CD4-positive, alpha-beta T cell (primary cell): ENCODE measurements at places on chromosomes 1 and 21.
A peak's percentile ranks its signal among the peaks of the same experiment; 100 is the strongest.

DNA sequence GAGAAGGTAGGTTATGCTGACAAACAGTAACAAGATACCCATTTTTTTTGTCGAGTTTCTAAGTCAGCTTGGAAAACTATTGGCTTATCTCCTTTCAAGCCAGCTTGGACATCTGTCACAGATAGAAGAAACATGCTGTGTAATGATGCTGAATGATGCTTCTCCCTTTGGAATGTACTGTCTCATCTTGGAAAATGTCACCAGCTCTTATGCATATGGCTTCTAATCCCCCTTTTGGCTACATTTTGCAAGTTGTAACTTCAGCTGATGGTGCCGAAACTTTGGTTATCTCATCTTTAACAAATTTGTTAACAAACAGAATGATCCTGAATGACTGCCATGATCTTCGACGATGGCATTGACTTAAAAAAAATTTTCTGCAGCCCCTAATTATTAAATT lies 68.8 kb upstream of the ST6GALNAC3 start:
- no peak for DNase-seq

GRCh38 chr1:183773482-183774274 lies 31.2 kb upstream of the RGL1 start:
- DNase-seq, result no peak

DNA sequence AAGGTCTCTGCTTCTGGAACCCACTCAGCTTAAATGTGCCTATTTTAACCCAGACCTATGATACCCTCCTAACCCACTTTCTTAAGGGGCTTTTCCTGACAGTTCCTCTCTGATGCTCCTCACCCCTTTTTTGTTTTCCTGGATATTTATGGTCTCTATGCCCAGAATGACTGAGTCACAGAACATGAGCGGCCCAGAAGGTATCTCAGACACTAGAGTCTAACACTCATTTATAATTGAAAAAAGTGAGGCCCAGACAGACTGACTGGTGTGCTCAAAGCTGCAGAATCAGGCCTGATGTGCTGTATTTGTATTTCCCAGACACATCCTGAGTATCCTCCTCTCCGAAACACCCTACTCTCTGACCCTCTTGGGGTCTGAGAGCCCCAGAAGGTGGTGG lies 44.0 kb downstream of the LRRC71 start:
- no peak for DNase-seq

- no peak for DNase-seq
Measured at GRCh38 chr1:93768380-93768863, 86.8 kb upstream of the BCAR3 start.

- DNase-seq, result no peak
Measured at GRCh38 chr1:220696863-220697231, 6.7 kb downstream of the C1orf115 start.

- DNase-seq, result no peak
Measured at GRCh38 chr1:93678491-93678890, 3.1 kb downstream of the BCAR3 start.

GRCh38 chr1:32272557-32273390 lies 19.1 kb upstream of the HDAC1 start:
- DNase-seq, result no peak

DNA sequence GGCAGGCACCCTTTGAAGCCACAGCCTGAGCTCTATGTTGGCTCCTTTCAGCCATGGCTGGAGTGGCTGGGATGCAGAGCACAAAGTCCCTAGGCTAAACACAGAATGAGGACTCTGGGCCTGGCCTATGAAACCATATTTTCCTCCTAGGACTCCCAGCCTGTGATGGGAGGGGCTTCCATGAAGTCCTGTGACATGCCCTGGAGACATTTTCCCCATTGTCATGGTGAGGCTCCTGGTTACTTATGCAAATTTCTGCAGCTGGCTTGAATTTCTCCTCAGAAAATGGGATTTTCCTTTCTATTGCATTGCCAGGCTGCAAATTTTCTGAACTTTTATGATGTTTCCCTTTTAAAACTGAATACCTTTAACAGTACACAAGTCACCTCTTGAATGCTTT lies 61.3 kb downstream of the VCAM1 start:
- no peak for DNase-seq

DNA sequence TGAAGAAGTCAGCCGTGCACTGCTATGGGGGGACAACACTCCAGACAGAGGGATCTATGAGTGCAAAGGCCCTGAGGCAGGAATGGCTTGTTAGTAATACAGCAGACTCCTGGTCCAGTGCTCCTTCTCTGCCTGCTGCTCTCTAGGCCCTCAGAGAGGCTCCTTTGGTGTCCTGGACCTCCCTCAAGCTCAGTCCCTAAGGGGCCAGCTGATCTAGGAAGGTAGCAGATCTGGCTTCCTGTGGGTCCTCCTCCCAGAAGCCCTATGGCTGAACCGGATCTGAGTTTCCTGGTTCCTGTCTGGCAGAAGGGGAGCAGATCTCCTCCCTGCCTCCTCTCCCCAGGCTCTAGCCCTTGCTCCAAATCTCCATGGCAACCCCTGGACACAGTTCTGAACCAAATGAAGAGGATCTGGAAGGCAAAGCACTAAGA lies at the start of gene LDLRAD2:
Gene LDLRAD2, plus strand, starts transcription at position 391 of the 431 bp plus-strand sequence. CDS start 187 bp downstream, outside the sequence.
- no peak for DNase-seq

DNA sequence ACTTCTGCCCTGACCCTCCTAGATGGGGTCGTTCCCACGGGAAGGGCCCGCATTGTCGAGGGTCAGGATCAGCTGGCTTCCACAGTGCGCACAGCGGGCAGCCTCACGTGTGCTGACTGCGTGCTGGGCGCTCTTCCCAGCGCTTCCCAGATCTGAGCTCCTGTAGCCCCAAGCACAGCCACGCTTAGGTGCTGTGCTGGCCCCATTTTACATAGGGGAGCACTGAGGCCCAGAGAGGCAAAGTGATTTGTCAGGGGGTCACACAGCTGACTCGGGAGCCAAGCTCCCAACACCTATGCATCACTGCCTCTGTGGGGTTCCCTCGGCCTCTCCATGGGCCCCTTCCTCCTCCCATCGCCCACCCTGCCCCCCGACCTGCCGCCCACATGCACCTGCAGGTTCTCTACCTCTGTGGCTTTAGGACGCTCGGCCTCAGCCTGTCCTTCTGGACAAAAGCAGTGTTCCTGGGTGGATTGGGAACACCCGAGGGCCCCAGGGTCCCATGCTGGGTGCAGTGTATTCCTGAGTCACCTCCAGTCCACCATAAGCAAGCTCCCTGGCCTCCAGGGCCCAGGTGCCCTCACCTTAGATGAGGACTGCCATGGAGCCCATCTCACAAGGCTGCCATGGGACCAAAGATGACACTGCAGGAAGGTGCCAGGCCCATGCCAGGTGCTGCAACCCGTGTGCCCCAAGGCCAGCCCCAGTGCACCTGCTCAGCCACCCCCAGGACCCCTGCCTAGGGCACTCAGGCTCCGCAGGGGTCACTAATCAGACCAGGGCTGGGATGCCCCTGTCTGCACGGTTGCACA lies 23.3 kb downstream of the TFF3 start:
- DNase-seq, result no peak

- no peak for DNase-seq
Measured at GRCh38 chr1:21916447-21917238, 20.5 kb downstream of the HSPG2 start.

GRCh38 chr1:41468122-41468762 lies 16.2 kb downstream of the EDN2 start:
- DNase-seq, result no peak

- DNase-seq, result no peak
Measured at GRCh38 chr1:74549932-74550331, 37.5 kb upstream of the LRRC53 start.

- DNase-seq, result no peak
Measured at GRCh38 chr1:53501065-53502005, 42.1 kb downstream of the DMRTB1 start.

DNA sequence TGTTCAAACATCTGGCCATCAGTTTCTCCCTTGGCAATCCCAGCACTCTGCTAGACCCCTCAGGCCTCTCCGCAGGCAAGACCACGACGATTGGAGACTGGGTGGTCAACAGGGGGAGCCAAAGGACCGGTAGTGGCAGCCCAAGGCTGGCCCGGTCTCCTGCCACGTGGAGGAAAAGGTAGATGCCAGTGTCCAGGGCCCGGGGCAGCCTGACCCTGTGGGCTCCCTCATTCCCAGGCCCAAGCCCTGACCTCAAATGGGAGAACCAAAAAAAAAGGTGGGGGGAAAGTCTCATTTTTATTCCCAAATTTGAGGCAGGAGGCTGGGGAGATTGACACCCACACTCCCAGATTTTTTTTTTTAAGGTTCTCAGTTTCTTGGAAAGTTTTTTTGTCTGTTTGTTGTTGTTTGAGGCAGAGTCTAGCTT lies 24.8 kb downstream of the S100A6 start:
- DNase-seq, result peak; percentile 75

- DNase-seq, result no peak
Measured at GRCh38 chr1:235074523-235075047, 54.1 kb downstream of the TOMM20 start.

- no peak for DNase-seq
Measured at GRCh38 chr1:82044111-82044510, 243.4 kb downstream of the ADGRL2 start.

DNA sequence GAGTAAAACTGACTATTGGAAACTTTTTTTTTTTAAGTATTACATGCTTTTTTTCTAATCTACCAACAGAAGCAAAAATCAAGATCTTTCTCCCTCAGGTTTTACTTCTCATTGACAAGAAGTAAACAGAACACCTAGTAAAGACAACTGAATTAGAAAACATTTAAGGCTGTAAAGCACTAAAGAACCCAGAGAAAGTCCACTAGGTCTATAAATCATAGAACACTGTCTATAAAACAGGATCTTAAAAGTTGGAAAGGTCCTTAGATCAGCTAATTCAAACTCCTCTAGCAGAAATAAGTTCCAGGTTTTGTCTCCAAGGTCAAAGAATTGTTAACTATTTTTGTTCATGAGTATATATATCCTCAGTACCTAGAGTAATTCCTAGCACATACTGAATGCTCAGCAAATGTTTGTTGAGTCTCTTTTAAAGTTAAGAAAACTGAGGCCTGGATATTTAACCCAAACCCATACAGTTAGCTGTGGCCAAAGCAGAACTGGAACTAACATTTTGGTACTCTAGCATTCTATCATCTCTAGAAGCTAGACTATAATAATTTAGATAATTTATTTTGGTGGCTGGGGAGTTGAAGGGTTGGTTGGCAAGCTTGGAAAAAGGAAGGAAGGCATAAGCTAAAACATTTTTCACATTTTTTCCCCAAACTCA lies 3.0 kb downstream of the EPS15 start:
- no peak for DNase-seq

DNA sequence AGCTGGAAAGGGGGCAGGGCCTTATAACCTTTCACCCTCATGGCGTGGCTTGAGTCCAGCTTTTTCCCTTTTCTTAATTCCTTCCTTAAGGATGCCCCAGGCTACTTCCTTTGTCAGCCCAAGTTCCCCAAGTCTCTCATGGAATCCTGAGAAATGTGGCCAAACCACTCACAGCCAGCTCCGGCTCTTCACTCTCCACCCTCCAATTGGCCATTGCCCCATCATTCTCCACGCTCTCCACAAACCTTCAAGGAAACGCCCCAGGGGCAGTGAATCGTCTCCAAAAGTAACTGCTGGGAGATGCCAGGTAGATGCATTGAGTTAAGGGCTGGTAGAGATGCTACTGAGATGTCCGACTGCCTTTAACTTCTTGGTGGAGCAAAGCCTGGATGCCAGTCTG lies 113.5 kb upstream of the CD34 start:
- no peak for DNase-seq

- peak; percentile 40 for DNase-seq
Measured at GRCh38 chr1:166839600-166840308, 479 bp downstream of the POGK start.

DNA sequence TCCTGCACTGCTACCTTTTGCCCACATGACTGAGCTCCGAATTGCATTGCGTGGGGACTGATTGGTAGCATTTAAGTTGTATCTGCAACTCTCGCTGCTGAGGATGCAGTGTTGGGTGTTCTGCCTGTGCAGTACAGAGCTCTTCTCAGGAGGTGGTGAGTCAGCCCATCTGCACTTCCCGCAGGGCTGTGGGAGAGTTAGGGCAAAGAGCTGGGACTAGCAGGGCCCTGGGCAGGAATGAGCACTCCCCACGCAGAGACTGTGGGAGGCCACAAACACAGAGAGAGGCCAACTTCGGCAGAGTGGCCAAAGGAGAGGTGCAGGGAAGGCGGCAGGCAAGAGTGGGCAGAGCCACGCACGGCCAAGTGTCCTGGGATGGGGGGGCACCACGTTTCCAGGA lies 244.7 kb downstream of the SIPA1L2 start:
- DNase-seq, result no peak

DNA sequence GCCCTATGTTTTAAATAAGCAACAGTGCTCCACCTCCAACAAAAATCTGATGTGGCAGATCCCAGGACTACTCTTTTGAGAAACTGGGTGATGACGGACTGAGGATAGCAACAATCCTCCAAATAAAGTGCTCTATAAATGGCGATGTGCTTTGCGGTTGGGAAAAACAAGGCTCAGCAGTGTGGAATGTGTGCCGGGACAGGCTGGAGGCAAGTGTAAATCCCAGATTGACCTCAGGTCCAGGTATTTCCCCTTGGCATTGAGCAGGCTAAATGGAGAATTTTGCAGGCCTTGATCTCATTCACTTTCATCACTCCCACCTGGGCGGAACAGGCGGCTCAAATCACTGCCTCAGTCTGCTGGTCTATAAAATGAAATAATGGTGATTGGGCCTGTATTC lies 35.1 kb downstream of the LRRC42 start:
- DNase-seq, result no peak

GRCh38 chr1:39852214-39852791 lies 31.0 kb downstream of the TRIT1 start:
- DNase-seq, result no peak

GRCh38 chr1:56790036-56790435 lies 29.2 kb downstream of the FYB2 start:
- no peak for DNase-seq

DNA sequence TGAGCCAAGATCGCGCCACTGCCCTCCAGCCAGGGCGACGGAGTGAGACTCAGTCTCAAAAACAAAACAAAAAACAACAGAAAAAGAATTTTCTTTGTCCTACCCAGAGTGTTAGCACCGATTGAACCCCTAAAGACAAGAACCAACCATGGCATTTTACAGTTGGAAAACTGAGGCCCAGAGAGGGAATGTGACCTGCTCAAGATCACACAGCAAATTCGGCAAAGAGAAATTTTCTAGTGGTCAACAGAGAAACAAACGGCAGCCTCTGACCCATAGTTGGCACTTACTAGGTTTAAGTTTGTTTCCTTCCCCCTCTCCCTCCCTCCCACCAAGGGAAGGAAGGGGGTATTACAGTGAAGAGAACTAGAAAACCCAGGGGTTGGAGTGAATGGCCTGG lies 20.5 kb upstream of the ACTL8 start:
- no peak for DNase-seq

- DNase-seq, result no peak
Measured at GRCh38 chr1:244758708-244759107, 76.8 kb upstream of the COX20 start.

- no peak for DNase-seq
Measured at GRCh38 chr21:36656138-36656537, 42.8 kb upstream of the SIM2 start.

GRCh38 chr21:27154451-27155129 lies 187.7 kb upstream of the ADAMTS5 start:
- DNase-seq, result no peak

DNA sequence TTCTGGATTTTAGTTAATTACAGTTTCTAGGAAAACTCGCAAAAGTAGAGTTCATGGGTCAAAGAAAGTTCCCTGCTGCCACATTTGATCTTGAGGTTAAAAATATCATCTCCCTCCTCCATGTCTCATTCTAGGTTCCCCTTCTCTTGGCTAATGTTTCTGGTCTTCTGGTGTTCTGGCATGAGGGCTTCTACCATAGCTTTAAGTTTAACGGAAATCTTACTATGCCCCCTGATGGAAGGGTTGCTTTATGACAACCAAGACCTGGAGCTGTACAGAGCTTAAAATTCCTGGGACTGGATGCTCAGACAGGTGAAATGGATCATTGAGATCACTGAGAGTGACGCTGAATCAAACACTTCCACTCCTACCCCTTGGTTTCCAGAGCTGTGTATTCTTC lies 1881.7 kb downstream of the MRPL39 start:
- no peak for DNase-seq
